ENCODE measurements at places on chromosomes 11 and 22.

GRCh38 chr11:47944632-47945031 is 35.7 kb upstream of the PTPRJ start:
- no peak for DNase-seq

DNA sequence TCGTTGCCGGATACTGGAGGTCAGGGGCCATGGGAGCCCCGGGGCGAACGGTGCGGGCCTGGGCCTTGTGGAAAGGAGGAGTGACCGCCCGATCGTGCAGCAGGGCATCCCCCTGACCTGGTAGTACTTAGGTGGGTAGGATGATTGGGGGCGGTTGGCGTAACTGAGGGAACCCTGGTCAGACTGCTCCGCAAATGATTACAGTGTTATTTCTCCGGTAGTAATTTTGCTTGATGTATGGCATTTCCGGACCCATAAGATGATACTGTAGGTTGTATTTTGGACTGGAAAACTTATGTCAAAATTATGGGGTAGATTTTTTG is 762 bp downstream of the MTMR3 start:
- no peak for DNase-seq

- no peak for DNase-seq
Measured at GRCh38 chr22:27413702-27414101, 387.9 kb downstream of the MN1 start.

- DNase-seq: no peak
Measured at GRCh38 chr11:15735706-15736105, 620.6 kb downstream of the SOX6 start.

DNA sequence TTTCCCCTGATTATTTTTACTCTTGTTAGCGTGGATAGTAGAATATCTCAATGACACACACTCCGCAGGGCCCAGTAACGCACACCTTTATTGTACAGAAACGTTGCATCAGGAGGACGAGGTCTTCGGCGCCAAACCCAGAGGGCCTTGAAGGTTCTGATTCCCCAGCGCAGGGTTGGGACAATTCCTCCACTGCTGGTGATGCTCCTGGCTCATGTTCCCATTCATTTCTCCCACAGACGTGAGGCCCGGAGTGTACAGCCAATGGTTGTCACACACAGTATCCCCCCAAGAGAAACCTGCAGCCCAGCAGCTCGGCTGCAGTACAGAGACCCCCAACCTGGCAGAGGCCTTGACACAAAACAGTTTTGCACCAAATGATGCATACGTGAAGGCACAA is 6.1 kb upstream of the ANO1 start:
- DNase-seq: no peak

- DNase-seq: no peak
Measured at GRCh38 chr11:122342089-122342744, 226.2 kb upstream of the BLID start.

DNA sequence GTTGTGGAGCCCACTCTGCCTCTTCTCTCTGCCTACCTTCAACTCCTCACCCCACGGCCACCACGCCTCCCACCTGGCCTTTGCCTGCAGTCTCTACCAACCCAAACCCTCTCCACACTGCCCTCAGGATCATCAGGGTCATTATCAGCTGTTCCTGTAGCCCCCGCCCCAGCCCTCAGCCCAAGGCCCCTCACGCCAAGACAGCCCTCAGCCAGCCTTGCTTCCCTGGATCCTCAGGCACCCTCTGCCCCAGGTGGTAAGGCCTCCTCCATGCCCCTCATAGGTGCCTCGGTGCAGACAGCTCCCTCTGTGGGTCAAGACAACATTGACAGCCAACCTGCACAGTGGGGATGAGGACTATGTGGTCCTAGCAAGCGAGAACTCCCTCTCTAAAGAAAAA is 1.7 kb downstream of the SBF1 start:
- no peak for DNase-seq

DNA sequence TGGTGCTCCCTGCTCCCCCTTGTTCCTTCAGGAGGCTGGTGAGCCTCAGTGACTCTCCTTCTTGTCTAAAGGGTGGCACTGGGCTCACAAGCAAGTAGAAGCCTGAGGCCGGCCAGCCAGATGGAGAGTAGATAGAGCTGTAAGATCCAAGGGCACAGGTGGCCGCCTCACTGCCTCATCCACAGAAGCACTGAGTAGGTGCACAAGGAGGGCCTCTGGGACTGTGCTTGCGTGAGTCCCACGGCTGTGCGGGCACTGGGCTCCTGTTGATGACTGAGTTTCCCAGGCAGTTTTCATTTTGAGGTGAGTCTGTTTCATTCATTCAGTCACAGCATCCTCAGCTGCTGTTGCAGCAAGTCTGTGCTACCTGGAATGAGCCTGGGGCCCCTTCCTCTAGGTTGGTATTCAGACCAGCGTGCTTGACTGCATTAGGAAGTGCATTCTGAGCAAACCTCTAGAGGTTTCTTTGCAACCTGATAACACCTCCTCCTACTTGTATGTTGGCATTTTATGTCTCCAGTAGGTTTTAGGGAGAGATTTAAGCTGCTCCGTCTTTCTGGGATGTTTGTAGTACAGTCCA is 184.0 kb downstream of the TBC1D22A start:
- DNase-seq: no peak

DNA sequence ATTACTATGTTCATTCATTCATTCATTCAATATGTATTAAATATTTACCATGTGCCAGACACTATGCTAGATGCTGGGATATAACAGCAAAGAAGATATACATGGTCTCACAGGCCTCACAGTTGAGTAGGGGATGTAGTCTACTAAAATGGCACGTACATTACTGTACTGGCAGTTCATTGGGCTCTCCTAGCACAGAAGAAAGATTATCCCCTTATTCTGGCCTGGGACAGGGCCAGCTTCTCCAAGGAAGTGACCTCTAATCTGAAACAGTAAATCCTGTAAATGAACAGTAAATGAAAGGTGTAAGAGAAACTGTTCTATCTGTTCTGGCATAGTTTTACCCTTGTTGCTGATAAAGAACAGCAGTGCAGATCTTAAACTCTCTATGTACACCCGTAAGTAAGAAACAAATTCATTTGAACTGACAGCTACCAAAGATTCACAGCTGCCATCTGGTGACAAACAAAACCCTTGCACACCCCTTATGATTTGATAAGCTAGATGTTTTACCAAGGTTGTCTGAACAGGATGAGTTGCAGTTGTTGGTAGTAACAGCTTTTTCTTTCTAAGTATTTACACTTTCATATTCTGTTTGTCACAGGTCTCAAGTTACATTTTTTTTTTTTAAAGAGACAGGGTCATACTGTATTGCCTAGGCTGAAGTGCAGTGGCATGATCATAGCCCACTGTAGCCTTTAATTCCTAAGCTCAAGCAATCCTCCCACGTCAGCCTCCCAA is 263.1 kb downstream of the TMEM135 start:
- no peak for DNase-seq

DNA sequence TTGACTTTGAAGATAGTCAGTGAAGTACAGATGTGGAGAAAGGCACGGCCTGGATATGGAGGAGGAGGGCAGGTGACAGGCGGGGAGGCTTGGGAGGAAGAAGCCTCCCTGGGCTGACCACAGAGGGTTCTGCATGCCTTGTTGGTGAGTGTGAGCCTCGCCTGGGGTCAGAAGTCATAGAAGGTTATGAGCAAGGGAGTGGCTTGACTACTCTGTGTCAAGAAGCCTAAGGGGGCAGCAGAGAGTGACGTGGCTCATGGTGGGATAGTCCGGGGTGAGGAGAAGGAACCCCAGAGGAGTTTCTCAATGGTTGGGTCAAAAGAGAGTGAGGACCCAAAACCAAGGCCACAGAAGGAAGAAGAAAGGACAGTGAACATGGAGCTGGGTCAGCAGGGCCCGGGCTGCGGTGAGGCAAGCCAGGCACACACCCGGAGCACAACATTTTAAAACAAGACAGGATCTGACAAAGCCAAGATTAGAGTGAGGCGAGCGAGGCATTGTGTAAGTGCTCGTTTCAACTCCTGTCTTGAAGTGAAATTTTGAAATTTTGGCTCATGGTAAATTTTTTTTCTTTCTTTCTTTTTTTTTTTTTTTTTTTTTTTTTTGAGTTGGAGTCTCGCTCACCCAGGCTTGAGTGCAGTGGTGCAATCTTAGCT is 31.9 kb downstream of the PDGFB start:
- DNase-seq: no peak

DNA sequence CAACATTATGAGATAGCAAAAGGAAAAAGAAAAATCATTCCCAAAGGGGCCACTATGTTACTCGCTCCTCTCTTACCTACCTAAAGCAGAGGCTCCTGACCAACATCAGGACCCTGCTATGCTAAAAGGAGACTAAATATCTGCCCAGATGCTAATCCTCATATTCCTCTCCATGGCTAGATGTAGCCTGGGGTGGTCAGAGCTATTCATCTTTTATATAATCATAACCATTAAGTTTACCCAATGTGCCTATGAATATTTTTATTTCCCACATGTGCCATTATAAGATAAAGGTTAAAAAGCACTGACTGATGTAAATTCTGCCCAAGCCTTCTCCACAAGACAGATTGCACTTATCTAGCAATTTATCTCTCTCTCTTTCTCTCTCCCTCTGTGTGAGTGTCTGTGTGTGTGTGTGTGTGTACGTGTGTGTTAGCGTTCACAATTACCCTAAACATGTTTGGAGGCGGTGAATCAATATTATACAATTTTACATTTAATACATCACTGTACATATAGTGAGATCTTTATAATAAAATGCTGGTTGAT is 41.2 kb upstream of the ANO5 start:
- no peak for DNase-seq

- peak; percentile 95 for DNase-seq
Measured at GRCh38 chr22:32661296-32661695, 140.2 kb upstream of the TIMP3 start.

DNA sequence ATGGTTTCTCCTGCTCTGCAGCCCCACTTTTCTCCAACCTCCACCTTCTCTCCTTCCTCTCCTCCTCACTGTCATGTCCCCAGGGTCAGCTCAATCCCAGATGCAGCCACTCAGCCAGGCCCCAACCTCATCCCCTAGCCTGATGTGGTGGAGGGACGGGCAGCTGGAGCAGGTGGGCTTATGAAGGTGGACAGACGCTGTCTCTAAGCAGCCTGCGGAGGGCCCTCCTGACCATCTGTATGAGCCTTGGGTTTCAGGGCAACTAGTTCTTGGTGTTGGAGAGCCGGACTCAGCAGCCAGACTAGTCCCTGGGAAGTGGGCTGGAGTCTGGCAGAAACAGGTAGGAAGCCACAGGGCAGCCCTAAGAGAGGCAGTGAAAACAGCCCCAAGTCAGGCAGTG is 18.1 kb downstream of the CRYBB2 start:
- DNase-seq: no peak

DNA sequence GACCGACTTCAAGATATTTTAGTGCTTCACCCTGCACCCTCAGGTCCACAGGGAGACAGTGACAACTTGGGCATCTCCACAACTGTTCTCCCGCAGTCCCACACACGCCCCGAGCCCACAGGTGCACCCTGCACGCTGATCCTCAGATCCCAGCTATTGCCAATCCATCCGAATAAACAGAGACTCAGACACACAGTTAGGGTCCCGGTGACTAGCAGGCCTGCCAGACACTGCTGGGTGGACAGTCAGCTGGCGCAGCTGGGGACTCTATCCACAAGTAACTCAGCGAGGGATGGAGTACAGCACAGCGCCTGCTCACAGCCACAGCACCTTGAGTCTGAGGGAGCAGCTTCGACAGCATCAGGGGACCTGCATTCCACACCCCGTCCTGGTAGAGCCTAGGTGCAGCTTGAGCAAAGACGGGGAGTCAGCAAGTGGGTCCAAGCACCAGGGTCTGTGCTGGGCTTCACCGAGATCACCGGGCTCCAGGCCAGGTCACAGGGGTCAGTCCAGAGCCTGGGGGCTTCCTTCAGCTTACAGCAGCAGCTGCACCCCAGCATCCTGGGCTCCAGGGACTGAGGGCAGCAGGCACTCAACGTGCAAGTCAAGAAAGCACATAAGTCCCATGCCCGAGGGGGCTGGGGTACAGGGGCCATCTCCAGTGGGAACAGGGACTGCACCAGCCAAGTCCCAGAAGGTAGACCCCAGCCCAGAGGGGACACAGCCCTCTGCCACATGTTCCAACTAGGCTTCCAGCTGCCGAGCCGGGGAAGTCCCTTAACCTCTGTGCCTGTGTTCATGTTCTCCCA is 7.6 kb downstream of the RPL3 start:
- DNase-seq: no peak

GRCh38 chr22:43957871-43958270 is 2.6 kb downstream of the SAMM50 start:
- DNase-seq: no peak

- DNase-seq: no peak
Measured at GRCh38 chr11:3626250-3626960, 15.4 kb downstream of the ART5 start.

DNA sequence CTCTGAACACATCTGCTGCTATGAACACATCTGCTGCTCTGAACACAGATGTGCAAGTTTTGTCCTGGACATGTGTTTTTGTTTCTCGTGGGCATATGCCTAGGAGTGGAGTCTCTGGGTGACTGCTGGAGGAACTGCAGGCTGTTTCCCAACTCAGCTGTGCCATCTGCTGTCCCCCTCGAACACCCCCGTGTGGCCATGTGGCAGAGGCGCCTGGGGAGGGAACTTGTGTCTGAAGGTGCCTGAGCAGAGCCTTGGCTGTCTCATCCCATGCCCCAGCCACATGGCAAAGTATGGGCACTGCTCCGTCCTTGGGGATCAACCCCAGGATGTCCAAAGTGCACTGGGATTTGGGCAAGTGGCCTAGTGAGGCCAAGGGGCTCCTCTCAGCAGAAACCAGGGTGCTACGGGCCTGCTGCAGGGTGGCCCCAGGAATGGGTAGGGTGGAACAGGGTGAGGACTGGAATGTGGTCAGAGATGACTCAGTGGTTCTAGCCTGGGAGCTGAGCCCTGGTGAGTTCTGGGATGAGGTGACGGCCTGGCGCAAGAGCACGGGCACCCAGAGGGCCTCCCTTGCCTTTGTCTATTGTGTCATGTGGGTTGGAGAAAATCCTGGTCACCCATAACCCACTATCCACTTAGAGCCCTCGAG is 14.7 kb downstream of the GATD1 start:
- peak; percentile 70 for DNase-seq

- DNase-seq: no peak
Measured at GRCh38 chr11:7677796-7678201, 4.5 kb upstream of the CYB5R2 start.

- DNase-seq: no peak
Measured at GRCh38 chr11:25057861-25058260, 561.0 kb downstream of the LUZP2 start.

GRCh38 chr11:9462806-9463537 is 2.2 kb downstream of the ZNF143 start:
- no peak for DNase-seq

GRCh38 chr22:23894710-23895598 is 771 bp downstream of the MIF start:
- peak; percentile 78 for DNase-seq

- no peak for DNase-seq
Measured at GRCh38 chr11:134513585-134514120, 101.6 kb upstream of the B3GAT1 start.

DNA sequence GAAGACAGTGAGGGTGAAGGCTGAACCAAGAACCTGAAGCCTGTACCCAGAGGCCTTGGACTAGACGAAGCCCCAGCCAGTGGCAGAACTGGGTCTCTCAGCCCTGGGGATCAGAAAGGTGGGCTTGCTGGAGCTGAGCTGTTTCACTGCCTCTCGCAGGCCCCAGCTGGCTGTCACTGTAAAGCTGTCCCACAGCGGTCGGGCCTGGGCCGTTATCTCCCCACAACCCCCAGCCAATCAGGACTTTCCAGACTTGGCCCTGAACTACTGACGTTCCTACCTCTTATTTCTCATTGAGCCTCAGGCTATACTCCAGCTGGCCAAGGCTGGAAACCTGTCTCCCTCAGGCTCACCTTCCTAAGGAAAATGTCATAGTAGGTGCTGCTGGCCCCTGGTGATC is 4.1 kb downstream of the PPP1CA start:
- no peak for DNase-seq

Data from adipocyte (in vitro differentiated cells).